ENCODE measurements at places on chromosomes 3 and 15.

GRCh38 chr15:78291698-78292097 lies 7.7 kb downstream of the SKIC8 start:
- DNase-seq = no peak

GRCh38 chr3:186869253-186870100 lies 27.0 kb downstream of the ADIPOQ start:
- no peak for DNase-seq

GRCh38 chr3:193850084-193850619 lies 257.1 kb downstream of the OPA1 start:
- no peak for DNase-seq

DNA sequence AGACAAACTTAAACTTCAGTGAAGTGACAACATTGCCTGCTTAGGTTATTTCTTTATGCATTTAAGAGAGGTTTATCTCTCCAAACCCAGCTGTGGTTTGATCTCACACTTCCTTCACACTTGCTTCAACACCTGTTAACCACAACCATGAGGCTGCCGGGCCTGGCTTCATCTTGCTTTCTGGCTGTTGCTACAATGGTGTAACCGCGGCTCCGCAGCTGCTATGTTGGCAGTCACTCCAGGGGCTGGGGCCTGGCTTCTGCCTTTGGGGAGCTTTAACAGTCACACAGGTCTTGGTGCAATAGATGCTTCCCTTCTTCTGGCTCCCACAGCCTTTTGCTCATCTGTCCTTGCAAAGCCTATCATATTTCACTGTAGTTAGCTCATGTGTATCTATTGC lies 72.9 kb upstream of the MNS1 start:
- no peak for DNase-seq

DNA sequence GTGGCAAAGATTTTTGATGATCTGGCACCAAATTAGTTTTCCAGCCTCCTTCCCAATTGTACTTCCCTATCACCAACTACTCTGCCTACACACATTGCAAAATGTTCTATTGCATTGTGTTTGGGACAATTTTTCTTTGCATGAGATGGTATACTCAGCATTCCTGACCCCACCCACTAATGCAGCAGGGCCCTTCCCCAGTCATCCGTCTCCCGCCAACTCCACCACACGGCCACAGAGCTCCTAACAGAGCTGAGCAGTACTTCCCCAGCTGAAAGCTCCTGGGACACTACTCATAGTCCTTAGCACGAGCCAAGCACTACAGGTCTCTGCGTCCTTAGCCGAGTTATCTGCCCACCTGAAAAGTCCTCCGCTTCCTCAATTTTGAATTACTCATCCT lies 34.2 kb downstream of the TXNRD3 start:
- DNase-seq = peak; percentile 21

GRCh38 chr15:20355256-20355868 lies 186.2 kb downstream of the GOLGA6L6 start:
- no peak for DNase-seq

DNA sequence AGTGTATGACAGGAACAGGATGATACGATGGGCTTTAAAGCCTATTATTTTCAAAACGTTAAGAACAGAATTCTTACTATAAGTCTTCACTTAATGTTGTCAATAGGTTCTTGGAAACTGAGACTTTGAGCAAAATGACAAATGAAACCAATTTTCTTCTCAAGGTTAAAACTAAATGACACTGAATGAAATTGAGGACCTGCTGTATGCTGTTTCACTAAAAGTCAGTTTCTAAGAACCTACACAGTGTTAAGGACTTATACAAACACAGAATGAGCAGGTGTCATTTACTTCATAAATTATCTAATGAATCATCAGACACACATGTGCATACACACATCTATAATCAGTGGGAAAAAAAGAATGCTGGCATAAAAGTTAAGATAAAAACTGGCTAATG lies 106.9 kb downstream of the RFTN1 start:
- DNase-seq = no peak

- DNase-seq = peak; percentile 40
Measured at GRCh38 chr3:155744010-155744625, 753 bp downstream of the PLCH1 start.

DNA sequence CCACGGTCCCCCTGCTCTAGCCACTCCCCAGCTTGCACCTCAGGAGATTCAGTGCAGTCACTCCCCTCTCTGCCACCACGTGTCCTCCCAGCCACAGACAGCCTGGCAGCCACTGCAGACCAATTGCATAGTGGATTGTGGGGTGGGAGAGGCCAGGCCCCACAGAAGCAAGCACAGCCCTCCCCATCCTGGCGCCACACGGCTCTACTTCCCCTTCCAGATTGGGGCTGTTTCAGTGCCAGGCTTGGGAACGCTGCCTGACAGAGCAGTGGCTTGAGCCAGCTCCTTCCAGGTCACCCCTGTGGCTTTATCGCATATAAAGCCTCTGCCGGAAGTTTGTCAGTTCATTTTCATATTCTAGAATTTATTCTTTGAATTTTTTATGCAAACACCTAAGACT lies 90.7 kb downstream of the TMEM266 start:
- no peak for DNase-seq

DNA sequence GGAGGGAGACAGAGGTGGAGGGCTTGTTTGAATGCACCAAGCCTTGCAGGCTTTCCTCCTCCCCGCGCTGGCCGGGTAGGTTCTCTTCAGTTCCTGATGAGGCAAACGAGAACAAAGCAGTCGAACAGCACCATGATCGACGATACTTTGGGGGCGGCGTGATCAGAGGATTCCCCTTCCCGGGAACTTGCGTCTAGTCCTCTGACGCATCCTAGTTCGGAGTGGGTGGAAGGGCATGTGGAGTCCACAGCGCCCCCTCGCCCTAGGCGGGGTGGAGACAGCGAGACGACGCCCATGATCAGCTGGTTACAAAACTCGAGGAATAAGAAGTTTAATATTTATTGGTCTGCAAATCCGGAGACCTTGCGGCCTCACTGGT lies 452 bp upstream of the SV2B start:
- peak; percentile 16 for DNase-seq

GRCh38 chr3:30341851-30342250 lies 264.6 kb upstream of the TGFBR2 start:
- DNase-seq = peak; percentile 11

- DNase-seq = no peak
Measured at GRCh38 chr3:56351537-56351936, 116.7 kb downstream of the ERC2 start.

DNA sequence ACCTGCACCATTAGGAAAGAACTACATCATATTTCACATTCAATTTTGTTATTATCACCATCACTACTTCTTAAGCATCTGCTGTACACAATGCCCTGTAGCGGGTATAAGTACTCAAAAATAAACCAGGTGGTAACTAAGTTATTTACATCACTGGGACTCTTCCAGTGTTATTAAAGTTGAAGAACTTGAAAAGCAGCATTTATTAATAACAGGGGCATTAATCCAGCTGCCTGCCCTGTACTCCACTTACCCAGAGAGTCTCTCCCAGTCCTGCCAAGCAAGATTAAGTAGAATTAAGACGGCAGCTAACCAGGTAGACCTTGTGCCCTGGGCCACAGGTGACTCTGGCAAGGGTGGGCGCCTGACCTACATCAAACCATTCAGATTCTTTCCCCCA lies 65.2 kb downstream of the FHIT start:
- DNase-seq = no peak

GRCh38 chr3:141278196-141279076 lies 46.8 kb downstream of the PXYLP1 start:
- peak; percentile 50 for DNase-seq

- DNase-seq = peak; percentile 57
Measured at GRCh38 chr15:38461066-38461833, 7.3 kb downstream of the FAM98B start.

DNA sequence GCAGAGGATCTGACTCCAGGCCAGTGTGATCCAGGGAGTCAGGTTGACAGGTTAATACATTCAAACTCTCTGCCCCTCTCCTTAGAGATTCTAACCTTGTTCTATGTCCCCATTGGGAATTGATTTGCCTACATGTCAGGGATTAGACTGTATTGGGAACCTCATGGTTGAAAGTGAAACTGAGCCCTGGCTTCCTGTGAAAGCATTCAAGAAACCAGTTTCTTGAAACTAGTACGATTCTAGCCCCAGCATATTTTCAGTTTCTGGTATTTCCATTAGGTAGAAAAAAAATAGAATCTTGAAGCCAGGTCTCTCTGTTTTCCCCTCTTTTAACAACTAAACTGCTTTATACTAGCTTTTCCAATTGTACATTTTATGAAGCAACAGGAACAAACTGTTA lies 140.4 kb upstream of the ABI3BP start:
- no peak for DNase-seq

DNA sequence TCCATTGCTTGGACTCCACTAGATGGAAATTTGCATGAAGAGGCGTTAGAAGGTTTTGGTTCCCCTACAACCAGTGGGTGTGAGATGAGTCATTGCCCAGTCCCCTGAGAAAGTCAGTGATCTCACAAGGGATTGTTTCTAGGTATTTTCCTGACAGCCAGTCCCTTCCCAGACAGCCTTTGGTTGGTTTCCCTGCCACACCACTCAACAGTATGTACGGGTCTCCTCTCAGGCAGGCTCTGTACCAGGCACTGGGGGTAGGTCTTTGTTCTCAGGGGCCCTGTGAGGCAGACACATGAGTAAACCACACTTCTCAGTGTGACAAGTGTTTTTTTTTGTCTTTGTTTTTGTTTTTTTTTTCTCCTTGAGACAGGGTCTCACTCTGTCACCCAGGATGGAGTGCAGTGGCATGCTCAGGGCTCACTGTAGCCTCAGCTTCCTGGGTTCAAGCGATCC lies 4.0 kb downstream of the LAMP3 start:
- peak; percentile 39 for DNase-seq

DNA sequence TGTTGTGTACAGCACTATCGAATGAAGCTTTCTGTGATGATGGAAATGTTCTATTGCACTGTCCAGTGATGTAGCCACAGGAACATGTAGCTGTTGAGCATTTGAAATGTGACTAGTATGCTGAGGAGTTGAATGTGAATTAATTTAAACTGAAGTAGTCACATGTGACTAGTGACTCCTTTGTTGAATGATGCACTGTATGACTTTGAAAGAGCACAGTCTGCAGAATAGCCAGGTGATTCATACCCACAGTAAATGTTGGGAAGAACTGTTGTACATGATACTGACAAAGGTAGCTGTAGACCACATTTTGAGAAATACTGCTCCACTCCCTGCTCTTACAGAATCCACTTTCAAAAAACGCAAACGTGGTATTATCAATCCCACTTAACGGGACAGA lies 34.0 kb upstream of the ACTL6A start:
- no peak for DNase-seq

DNA sequence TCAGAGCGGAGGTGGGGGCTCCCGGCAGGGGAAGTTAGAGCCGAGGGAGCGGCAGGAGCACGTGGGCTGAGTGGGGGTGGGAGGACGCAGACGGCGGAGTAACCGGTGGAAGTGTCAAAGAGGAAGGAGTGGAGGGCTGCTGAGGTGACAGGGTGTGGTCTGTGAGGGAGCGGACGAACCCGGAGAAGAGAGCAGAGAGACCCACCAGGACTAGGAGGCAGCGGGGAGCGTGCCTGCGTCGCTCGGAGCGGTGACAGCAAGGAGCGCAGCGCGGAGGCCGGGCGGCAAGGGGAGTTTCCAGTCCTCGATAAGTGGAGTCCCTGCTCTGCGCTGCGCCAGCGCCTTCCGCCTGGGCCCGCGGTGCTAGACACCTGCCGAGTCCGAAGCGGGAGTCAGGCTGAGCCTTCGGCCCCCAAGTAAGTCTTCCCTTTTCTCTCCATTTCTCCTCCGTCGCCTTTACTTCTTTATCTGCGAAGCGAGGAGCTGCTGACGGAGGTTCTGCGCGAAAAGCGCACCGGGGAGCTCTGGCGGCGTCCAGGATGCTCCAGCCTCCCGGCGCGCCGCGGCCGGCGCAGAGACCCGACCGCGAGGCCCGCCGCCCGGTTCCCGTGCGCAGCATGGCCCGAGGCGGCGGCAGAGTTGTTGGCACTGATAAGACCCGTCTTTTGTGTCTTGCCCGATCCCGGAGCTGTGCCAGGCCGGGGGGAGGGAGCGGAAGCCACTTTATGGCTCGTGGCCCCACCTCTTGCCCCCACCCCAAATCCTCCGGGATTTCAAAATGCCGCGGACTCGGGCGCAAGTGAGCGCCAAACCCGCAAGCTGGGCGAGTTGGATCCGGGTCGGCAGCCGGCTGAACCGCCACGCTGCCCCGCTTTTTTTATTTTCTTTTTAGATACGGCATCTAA lies 533.0 kb upstream of the SEMA6D start:
- peak; percentile 1 for DNase-seq

DNA sequence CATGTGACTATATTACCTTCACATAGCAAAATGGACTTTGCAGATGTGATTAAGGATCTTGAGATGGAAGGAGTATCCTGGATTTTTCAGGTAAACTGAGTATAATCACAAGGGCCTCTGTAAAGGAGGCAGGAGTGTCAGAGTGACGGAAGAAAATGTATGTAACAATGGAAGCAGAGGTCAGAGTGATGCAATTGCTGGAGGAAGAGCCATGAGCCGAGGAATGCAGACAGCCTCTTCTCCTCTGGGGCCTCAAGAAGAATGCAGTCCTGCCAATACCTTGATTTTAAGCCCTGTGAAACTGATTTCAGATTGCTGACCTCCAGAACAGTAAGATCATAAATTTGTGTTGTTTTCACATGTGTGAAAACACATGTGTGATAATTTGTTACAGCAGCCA lies 15.1 kb downstream of the HEMK1 start:
- no peak for DNase-seq

- peak; percentile 97 for DNase-seq
Measured at GRCh38 chr15:32849769-32850668, 132.2 kb downstream of the GREM1 start.

- DNase-seq = no peak
Measured at GRCh38 chr3:87727783-87728182, 331.0 kb downstream of the CGGBP1 start.

- DNase-seq = peak; percentile 97
Measured at GRCh38 chr3:25468866-25469319, 40.8 kb downstream of the RARB start.

DNA sequence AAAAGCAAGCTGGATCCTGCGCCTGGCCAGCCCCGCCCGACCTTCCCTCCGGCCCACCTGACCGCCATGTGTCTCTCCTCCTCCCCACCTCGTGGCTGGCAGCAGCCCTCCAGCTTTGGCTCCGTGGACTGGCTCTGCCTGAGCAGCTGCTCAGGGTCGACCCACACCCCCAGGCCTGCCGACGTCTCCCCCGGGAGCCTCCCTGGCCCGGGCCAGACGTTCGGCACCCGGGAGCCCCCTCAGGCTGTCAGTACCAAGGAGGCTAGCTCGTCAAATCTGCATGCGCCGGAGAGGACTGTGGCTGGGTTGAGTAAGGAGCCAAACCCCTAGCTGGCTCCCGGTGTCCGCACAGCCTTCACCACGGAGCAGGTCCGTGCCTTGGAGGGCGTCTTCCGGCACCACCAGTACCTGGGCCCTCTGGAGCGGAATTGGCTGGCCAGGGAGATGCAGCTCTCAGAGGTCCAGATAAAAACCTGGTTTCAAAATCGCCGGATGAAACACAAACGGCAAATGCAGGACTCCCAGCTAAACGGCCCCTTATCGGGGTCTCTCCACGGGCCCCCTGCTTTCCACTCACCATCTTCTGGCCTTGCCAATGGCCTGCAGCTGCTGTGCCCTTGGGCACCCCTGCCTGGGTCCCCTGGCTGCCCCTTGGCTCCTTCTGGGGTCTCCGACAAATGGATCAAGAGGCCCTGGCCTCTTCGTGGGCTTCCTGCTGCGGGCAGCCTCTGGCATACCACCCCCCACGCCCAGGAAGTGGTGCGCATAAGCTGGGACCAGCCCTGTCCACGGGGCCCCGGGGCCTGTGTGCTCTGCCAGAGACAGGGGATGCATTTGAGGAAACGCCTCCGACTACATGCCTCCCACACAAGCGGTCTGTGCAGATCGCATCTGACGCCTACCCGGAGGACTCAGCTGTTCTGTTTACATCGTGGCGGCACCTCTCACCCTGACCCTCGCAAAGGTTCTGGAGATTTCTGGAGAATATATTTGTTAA lies 345.0 kb downstream of the ZNF385D start:
- no peak for DNase-seq

Measured in EH (cell line).